ENCODE measurements at places on chromosomes 2 and 18.

DNA sequence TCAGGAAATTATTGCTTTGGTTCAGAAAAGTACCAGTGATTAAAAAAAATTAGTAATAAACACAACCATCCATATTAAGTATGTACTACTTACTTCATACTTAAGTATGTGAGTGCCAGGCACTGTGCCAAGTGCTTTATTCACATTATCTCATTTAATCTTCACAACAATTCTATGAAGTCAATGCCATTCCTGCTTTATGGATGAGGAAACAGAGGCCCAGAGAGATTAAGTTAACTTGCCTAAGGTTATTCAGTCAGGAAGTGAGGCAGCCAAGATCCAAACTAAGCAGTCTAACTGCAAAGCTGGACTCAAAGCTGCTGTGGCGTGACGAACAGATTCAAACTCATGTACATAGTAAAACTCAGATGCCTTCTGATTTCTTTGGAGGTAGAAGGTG is 22.3 kb downstream of the DTNB start:
- no peak for DNase-seq

DNA sequence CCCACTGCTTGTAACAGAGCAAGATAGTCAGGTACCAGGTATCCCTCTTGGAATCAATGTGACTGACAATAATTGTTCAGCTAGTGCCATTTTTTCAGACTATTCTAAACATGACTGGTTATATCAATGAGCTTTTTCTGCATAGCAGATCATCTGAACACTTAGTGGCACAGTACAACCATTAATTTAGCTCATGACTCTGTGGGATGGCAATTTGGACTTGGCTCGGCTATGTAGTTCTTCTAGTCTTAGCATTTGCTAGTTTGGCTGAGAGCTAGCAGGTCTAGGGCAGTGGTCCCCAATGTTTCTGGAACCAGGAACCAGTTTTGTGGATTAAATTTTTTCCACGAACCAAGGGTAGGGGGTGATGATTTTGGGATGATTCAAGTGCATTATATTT is 1421.4 kb upstream of the NXPH2 start:
- DNase-seq, result no peak

- no peak for DNase-seq
These were observed 432.7 kb upstream of the SMIM21 start for GRCh38 chr18:75860166-75860565.

- DNase-seq, result no peak
These were observed 51.8 kb downstream of the MYL12B start for GRCh38 chr18:3313685-3314084.

DNA sequence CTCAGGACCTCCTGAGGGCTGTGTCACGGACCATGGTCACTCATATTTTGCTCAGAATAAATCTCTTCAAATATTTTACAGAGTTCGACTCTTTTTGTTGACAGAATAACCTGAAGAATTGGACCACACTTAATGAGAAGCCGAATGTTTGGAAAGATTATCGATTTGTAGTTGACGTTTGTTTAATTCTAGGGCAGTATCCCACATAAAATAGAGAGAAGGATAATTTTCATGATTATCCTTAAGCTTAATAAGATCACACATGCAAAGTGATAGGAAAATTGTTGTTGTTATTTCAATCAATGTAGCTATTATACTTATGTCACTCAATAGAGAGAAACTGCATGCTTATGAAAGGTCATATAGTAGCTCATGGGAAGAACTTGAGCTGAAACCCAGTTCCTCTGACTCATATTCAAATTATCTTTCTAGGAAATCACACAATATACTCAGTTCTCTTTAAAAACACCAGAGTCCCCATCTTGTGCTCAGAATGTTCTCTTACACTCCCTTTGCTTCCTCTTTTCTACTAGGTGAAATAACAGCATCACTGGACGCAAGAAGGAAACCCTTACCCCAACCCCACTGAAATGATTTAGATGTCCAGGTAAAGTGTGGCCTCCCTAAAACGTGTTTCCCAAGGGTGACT is 982.1 kb downstream of the TSN start:
- no peak for DNase-seq

DNA sequence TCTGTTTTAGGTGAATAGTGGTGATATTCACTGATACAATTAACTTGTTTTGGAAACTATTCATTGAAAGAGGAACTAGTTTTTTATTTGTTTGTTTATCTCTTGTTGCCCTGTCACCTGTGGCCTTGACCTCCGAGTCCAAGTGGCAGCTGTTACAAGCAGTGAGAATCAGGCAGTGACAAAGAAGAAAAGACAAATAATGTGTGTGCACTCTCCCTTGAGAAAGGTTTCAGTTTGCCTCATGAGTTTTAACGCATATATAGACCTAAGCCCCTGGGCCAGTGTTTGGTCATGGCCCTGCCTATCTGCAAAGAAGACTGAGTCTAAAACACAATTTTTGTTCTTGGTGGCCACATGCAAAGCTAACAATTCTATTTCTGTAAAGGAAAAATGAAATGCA is 15.3 kb downstream of the KYNU start:
- DNase-seq, result no peak

GRCh38 chr2:240564561-240565332 is 3.5 kb upstream of the RNPEPL1 start:
- no peak for DNase-seq

DNA sequence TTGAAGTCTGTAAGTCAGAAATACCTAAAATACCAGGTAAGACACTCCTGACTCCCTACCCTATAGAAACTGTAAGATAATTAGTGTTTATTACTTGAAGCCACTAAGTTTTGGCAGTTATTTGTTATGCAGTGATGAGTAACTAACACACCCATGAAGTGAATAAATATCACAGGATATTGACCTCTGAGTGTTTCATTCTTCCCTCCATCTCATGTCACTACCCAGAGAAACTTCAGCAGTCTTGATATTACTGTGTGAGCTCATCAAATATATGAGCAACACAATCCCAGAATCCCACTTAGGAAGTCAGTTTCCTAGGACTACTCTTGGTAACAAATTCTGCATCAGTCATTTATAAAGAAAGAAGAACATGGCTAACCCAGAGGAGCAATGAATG is 529.7 kb downstream of the FBXO15 start:
- no peak for DNase-seq

DNA sequence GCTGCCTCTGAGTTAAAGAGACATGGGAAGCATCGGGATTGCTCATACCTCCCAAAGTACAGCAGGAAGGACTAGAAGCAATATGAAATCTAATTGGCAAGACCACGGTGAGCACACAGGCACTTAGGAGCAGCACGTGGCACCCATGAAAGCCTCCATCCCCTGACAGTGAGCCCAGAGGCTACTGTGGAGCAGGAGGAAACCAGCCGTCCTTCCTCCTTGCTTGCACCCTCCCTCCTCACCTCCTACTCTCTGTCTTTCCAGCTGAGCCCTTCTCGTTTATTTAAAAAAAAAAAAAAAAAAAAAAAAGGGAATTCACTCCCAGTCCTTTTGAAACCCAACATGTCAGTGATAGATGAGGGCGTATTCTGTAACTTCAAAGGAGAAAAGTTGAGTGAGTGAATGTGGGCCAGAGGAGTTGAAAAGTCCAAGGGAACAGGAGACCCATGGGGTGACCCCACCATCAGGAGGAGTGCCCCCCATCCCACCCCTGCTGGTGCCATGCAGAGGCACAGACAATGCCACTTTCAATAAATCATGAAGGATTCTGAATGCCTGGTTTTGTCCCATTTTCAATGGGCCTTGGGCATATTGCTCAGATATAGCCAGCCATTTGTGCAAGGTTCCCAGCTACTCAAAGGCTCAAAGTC is 96.6 kb upstream of the ALPP start:
- no peak for DNase-seq

DNA sequence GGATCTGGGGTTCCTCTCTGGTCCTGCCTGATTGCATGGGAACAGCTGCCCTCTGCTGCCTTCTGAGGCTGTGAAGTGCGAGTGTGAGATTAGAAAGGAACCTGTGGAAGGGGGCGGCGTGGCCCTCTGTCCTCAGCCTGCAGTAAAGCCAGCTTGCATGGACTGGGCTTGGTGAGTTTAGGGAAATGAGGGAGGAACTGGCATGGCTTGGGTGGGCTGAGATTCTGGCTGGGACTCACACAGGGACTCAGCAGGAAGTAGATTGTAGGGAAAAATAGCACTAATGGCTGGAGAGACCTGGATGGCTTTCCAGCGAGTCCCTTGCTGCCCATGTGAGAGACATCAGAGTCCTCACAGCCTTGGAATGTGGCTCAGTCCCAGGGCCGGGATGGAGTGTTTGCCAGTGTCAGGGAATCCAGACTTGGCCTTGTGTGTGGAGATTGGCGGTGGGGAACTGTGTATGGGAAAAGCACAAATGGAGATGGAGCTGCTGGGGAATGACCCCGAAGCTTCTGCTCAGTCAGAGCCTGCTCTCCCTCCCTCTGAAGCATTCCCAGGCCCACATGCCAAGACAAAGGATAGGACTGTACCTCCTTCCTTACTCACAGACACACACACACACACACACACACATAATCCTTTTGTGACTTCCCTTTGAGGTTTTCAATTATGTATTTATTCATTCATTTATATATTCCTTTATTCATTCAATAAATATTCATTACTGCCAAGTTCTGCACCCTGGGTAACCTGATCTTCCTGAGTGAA is 115.4 kb downstream of the ACAA2 start:
- no peak for DNase-seq

- no peak for DNase-seq
These were observed 8.5 kb upstream of the C2orf69 start for GRCh38 chr2:199902486-199903110.

- DNase-seq, result no peak
These were observed 946.9 kb upstream of the SOX11 start for GRCh38 chr2:4745056-4745991.

DNA sequence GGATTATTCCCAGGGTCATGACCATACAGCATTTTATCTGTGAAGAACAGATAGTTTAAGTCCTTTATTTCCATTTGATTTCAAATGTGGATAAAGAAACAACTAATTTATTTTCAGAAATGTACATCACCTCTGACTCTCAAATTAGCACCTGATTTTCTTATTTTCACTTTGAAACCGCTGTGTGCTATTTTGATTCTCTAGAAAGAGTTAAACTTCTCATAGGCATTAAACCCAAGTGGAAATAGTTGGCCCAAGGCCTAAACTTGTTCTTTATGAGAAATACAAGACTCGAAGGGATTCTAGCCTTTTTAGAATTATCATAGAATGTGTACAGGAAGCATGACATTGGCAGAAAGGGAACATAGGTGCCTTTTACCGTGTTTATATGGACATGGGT is 41.5 kb upstream of the LTBP1 start:
- no peak for DNase-seq

GRCh38 chr2:189258616-189259365 is 79.2 kb upstream of the COL5A2 start:
- DNase-seq, result no peak

DNA sequence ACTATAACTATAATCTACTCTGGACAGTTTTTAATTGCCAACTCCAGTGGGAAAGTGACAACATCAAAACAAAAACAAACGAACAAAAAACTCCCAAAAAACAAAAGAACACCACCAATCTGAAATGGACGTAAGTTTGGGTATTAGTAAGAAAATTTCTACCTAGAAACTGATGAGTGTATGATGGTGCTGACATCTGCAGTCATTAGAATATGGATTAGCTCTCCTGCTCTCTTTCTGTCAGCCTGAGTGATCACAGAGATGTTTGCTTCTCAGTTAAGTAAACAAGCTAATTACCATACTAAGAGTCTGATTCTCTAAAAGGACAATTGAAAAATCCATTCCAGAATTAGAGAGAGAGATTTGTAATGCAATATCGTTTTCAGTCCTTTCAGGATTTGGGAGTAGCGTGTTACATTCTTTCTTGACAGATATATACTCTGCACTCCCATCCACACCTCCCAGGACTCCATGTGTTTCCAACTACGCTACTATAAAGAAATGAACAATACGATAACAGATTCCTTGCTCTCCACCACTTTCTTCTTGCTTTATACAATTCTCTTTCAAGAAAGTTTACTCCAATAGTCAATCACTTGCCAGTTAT is 1347.4 kb upstream of the PIK3C3 start:
- DNase-seq, result no peak

Measured in NCI-H187 (cell line).